ENCODE measurements at places on chromosomes 5 and 9.

DNA sequence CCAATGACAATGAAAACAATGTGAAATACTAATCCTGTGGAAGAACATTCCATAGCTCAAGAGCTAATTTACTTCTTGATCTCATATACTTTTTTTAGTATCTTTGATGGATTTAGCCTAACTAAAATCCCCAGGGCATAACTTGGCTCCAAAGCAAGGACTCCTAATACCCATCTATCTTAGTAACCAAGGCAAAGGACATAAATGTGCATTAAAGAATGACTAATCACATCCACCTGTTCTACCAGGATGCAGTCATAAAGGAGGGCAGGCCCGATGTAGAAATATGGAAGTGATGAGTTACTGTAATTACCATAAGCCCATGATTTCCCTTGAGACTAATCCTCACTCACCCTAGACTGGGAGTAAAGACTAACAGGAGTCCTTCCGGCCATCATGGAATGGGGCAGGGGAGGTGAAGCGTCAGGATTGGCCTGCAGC lies 56.9 kb downstream of the KIF24 start:
- DNase-seq: no peak

- DNase-seq: no peak
These were observed 111.6 kb downstream of the CMYA5 start for GRCh38 chr5:79800979-79801827.

- peak; percentile 9 for DNase-seq
These were observed 22.3 kb upstream of the NEURL1B start for GRCh38 chr5:172618574-172619365.

DNA sequence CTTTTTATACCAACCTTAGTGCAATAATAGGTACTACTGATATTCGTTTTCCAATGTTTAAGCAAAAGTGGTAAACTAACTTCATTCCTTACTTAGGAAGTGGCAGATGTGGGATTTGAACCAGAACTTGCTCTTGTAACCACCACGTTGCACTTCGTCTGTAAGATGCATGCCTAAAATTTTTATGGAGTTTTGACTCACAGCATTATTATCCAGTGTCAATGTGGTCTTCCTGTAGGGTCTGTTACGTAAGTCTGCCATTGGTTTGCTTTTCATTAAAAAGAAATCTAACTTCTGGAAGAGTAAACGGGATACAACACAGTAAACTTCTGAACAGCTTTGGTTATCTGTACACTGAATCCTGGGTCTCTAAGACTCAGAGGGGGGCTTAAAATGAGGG lies 521.0 kb upstream of the WWC1 start:
- DNase-seq: no peak

DNA sequence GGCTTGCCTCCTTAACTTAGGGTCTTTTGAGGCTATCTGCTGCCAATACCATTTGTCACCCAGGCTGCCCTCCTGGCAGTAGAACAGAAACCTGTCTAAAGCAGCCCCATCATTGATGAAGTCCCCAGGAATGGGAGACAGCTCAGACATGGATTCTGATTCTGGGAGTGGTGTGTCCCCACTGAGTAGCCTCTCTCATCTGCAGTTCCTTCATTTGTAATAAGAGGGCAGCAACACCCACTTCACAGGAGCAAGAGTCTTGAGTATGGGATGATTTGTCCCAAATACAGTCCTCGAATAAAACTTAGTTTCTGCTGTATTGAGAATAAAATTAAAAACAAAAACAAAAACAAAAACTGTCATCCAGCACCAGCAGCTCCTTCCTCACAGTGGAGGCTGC lies 167.6 kb downstream of the ASTN2 start:
- DNase-seq: no peak

GRCh38 chr5:135741040-135741439 lies 93.4 kb upstream of the SLC25A48 start:
- no peak for DNase-seq

DNA sequence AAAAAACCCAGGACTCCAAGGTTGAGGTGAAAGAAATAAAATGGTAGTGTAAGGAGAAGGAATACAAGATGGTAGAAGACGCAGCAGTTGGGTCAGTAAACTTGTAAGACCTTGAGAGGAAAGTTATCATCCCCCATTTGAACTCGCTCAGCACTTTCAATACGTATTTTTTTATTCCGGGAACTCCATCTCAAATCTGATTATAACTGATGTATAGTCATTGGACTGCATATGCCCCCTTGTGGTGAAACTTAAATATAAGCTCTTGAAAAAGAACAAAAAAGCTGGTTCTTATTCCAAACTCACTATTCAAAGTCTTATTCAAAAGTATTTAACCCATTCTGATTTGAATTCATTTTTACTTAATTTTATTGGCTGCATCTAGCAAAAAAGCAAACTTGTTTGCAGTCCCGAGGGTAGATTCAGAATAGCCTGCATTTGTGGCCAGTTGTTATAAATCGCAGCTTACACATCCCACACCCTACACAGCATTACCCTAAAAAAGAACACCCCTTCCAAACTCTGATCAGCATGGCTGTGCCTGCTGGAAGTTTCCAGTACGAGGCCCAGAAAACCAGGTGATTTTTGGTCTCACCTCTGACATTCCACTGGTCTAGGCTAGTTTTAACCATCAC lies 118.0 kb downstream of the ESM1 start:
- no peak for DNase-seq

GRCh38 chr9:119005162-119005561 lies 364.1 kb downstream of the BRINP1 start:
- DNase-seq: no peak

DNA sequence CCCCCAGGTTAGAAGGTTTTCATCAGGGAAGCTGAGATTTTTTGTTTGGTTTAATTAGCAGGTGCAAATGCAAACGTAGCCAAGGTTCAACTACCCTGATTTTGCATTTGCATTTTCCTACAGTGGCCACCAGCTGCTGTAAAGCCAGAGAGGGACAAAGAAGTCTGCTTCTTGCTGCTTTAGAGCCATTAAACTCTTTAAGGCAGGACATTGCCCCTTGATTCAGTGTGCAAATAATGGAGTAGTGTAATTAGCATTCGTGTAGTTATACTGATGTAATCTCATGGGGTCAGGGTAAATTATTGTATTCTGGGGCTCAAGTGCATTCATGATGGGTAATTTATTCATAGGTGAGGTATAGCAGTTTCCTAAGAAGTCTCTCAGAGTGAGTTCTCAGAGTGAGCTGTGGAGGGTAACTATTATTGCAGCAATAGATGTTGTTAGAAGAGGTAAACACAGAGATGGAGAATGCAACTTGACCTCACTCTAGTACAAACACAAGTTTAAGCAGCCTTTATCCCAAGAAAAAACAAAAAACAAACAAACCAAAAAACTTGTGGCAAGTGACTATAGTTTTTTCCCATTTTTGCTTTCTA lies 526.5 kb downstream of the KIF4B start:
- DNase-seq: no peak

- no peak for DNase-seq
These were observed 490.9 kb downstream of the SEMA5A start for GRCh38 chr5:9054821-9055589.

DNA sequence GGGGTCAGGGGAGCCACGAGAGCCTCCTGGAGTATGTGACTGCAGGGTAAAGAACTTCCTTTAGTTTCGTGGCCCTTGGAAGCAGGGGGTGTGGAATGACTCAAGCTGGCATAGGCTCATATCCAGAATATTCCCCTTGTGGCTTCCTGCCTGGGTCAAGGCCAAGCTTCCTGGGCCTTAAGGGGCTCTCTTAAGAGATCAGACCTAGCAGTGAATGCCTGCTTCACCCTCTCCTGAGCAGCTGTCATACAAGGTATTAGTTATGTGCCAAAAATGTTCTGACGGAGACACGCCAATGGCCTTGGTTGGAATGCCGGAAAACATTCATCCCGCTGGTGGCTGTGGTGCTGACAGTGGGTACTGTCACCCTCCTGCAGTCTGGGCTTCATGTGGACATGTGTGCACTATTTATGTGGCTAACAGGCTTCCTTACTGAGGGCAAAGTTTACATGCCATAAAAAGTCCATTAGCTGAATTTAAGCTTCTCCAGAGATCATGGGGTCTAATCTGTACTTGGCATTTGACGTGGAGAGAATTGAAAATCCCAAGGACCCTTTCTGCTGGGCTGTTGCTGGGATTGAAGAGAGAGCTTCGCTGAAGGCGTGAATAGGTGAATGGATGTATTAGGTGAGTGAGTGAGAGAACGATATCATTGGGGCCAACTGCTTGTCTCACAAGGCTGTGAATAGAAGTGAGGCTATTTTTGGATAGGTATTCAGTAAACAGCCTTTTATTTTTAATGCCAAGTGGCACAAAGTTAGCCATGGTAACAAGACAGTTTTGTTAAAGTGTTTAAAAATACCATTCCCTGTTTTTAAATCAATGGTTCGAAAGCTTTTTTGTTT lies 156.8 kb downstream of the MACROH2A1 start:
- peak; percentile 14 for DNase-seq

DNA sequence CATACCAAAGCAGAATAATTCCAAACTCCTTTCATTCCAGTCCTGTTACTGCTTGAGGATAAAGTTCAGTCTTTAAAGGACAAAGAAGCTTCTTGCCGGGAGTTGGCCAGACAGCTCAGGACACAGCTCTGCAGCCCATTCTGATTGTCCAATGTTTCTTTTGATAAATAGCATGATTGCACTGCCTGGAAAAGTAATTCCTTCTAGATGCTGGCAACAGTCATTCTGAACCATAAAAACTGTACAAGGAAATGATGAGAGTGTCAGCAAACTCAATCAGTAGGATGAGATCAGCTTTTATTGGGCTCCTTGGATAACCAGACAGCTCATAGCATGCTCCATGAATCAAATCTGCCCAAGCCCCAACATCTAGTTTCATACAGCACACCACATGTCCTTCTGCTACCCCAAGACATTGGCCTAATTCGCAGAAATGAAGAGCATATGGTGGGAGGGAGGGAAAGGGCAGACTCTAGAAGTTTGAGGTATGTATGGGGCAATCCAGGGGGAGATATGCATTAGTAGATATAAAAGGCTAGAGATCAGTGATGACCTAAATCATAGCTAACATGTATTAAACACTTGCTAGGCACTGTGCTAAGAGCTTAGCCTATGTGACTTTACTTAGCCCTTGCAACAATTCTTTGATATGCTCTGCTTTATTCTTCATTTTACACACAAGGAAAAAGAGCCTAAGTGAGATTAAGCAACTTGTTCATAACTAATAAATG lies 219.9 kb upstream of the NREP start:
- DNase-seq: no peak
